ENCODE measurements at places on chromosomes 1 and 21.

DNA sequence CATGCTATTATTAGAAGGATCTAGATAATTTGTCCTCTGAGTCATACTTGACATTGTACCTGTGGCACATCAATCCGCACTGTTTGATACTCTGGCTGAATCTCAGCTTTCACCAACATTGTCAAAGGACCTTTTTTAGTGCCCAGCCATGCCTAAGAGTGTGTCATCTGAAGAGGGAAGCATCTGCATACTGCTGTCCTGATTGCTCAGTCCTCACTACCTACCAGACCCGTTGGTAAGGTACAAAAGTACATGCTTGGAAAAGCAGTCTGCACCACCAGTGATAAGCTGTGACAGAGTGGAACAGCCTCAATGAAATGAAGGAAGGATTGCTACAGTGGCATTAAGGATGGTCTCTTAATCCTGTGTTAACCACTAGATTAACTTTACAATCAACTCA is 17.1 kb downstream of the SYNC start:
- no peak for DNase-seq

GRCh38 chr1:17630048-17630830 is 90.7 kb downstream of the ARHGEF10L start:
- DNase-seq: no peak

DNA sequence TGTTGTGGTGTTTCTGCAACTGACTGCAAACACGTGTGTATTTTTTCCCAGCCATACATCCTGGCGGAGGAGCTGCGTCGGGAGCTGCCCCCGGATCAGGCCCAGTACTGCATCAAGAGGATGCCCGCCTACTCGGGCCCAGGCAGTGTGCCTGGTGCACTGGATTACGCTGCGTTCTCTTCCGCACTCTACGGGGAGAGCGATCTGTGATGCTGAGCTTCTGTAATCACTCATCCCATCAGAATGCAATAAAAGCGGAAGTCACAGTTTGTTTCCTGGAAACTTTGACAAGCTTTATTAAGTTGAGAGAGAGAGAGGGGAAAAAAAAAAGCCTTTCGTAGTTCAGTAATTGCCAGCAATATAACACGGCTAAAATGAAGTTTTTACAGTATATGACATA is 32.7 kb upstream of the MTR start:
- no peak for DNase-seq

GRCh38 chr1:1797731-1798341 is 19.6 kb upstream of the NADK start:
- no peak for DNase-seq

DNA sequence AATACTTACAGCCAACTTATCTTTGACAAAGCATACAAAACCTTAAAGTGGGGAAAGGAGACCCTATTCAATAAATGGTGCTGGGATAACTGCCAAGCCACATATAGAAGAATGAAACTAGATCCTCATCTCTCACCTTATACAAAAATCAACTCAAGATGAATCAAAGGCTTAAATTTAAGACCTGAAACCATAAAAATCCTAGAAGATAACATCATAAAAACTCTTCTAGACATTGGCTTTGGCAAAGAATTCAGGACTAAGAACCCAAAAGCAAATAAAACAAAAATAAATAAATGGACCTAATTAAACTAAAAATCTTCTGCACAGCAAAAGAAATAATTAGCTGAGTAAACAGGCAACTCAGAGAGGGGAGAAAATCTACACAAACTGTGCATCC is 335.6 kb upstream of the PBX1 start:
- no peak for DNase-seq

DNA sequence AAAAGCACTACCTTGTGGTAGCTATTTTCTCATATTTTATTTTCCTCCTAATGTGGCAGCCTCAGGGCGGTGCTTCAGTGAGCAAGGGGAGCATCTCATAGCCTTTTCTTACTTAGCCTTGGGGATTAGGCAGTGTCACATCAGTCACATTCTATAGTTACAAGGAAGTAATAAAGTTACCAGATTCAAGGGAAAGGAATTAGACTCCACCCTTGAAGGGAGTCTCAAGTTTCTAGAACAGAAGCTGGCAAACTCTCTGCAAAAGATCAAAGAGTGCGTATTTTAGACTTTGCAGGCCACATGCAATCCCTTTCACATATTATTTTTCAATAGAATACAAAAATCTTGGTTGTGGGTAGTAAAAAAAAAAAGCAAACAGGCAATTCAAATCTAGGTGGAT is 350.4 kb downstream of the AMY1C start:
- no peak for DNase-seq

DNA sequence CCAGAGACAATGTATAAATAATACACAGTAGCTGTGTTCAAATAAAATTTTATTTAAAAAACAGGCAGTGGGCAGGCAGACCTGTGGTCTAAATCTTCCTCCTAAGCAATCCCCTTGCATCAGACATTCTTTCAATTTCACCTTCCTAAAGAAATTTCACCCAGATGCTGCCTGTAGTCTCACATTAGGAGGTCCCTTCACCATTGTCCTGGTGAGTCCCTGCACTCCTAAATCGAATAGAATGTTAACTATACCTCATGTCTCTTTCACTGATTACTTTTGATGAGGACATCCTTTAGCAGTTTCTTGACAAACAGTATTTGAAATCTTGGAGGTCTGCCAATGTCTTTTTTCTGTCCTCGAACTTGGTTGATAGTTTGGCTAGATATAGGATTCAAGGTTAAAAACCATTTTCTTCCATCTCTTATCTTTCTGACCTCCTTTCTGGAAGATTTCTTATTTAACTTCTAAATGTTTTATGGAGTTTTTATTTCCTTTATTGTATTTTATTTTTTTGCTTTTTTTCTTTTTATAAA is 77.5 kb downstream of the LPGAT1 start:
- DNase-seq: no peak

- peak; percentile 4 for DNase-seq
These were observed 40.3 kb downstream of the BTG3 start for GRCh38 chr21:17572431-17572830.

- DNase-seq: no peak
These were observed 22.4 kb downstream of the CASZ1 start for GRCh38 chr1:10773851-10774614.

GRCh38 chr1:113811888-113812660 is at the start of gene RSBN1:
Gene RSBN1, minus strand, starts transcription at chr1:113812476. Its CDS starts 64 bp downstream, at chr1:113812412.
- DNase-seq: peak; percentile 97

GRCh38 chr1:174892016-174892415 is 107.7 kb upstream of the CACYBP start:
- no peak for DNase-seq

GRCh38 chr21:35448876-35449599 is 399.9 kb upstream of the RUNX1 start:
- no peak for DNase-seq

DNA sequence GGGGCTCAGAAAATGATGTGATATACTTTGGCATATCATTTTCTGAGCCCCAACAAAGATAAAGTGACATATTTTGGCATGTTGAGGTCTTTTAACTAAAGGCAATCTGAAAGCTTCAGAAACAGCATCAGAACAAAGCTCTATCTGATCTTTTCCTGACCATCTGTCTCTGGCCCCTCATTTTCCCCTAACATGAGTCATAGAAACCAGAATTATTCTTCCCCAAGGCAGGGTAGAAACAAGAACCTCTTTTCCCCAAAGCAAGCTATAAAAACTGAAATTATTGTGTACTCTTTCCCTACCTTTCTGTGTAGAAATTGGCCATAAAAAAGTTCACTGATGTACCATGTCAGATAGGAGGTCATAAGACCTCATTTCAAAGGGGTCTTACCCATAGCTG is 48.7 kb upstream of the PLA2G4A start:
- no peak for DNase-seq

DNA sequence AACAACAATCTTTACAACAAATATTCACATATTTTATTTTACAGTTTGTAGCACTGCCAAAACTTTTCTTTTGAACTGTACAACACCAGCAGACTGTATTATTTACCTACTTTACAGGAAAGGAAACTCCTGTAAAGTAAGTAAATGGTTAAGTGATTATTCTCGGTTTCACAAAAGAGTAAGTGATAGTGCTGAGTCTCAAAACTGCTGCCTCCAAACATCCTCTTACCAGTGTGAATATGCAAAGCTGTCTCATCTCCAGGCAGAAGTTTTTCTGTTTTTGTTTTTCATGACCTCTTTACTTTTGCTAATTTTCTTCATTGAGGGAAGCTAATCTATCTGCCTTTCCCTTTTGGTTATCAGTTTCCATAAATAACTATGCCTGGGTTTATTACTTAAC is 286.7 kb downstream of the SRGAP2C start:
- DNase-seq: no peak

GRCh38 chr1:4002061-4002521 is 102.0 kb upstream of the C1orf174 start:
- no peak for DNase-seq

DNA sequence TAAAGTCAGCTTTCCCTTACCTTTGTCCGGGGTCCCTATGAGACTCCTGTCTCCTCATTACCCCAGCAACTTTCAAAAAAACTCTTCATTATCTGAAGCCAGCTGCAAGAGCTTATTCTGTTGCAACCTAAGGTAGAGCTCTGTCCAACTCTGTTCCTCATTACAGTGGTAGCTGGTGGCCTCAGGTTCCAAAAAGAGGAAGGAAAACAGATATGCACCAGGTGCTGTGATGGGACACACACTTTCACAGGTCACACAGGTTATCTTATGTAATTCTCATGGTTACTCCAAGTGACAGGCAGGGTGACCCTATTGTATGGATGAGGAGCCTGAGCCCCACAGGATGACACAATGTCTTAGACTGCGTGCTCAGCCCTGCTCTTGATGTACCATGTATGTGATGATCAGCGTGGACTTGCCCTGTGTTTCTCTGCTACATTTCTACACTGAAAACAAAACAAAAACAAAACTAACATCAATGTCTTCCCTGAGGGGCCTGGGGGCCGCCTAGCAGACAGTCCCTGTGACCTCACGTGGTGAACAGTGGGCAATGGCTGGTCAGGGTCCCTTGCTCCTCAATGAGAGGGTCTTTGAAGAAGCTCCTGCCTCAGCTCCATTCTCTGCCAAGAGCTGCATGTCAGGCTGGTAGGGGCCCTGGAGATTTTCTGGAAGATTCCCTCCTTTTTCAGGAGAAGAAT is 9.7 kb upstream of the TENT5C start:
- DNase-seq: no peak

DNA sequence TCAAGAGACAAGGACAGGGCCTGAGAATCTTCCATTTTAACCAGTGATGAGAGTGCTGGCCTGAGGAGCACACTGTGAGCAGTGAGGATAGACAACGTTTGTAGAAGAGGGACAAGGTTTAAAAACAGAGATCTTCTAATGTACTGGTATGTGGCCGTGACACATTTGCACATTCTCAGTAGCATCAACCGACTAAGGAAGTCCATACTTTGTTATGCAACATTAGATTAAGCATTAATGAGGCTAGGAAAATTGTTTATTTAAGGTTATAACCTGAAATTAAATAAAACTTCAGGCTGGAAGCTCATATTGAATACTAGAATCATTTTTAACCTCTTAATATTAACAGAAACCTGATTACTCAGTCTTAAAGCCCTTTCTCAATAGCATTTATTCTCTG is 99.0 kb downstream of the SLC45A1 start:
- no peak for DNase-seq

- DNase-seq: no peak
These were observed 137.1 kb downstream of the PLA2G4A start for GRCh38 chr1:186965847-186966246.

- DNase-seq: no peak
These were observed 4.9 kb downstream of the MIA3 start for GRCh38 chr1:222622765-222623164.

- DNase-seq: no peak
These were observed 15.7 kb upstream of the PHC2 start for GRCh38 chr1:33446590-33446989.

DNA sequence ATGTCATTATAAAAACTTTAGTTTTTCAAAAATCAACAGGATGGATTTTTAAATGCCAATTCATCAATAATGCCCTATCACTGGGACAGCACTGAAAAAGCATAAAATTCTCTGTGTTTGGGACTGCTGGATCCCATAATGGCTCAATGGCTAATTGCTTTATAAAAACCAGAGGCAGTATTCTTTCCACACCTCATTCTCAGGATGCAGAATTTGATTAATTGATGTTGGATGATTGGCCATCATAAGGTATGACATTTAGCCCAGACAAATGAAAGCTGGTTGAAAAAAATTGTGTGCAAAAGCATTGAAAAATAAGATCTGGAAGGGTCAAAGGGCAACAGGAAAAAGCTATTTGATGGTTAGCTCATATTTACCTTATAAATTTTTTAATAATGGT is 362.2 kb upstream of the SNX7 start:
- no peak for DNase-seq

GRCh38 chr1:81802707-81803430 is 2.1 kb downstream of the ADGRL2 start:
- peak; percentile 62 for DNase-seq

GRCh38 chr1:53986458-53986857 is 31.5 kb downstream of the LDLRAD1 start:
- no peak for DNase-seq

- DNase-seq: no peak
These were observed 127.4 kb downstream of the PATJ start for GRCh38 chr1:61869691-61870109.

GRCh38 chr1:183719289-183719688 is 66.2 kb upstream of the APOBEC4 start:
- no peak for DNase-seq

Data from ACHN (cell line).